Activated T-helper 9 cell treated with anti-CD3 and anti-CD28 coated beads, Interleukin-2, amount 50 U/mL, for 16 hours (primary cell): ENCODE measurements at places on chromosomes 7 and 10.

DNA sequence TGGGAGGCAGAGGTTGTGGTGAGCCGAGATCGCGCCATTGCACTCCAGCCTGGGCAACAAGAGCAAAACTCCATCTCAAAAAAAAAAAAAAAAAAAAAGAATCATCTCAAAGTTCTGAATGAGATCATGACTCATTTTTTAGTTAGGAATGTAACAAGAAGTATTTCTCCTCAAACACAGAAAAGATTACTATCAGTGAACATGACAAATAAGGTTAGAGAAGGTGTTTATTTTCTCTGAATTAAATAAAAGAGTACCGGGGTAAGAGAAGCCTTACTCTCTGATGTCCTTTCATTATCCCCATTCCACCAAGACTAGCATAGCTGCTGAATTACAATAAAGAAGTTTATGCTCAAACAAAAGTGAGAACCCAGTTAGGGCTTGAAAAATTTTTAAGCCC lies 50.1 kb downstream of the IPMK start:
- no peak for DNase-seq

DNA sequence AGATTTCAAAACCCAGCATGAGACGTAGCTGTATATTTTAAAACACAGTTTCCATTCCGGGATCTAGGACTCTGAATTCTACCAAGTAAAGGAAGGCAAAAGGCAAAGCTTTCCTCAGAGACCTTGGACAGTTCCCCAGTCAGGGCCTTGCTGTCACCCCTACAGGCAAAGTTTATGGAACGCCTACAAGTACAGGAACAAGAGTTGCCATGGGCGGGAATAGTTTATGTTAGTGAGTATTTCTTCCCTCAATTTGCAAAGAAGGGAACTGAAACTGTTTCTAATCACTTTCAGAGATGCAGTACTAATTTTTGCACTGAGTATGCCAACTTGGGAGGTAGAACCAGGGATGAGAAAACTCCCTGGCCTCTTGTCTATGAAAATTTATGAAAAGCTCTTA lies 68.2 kb upstream of the LRGUK start:
- DNase-seq = no peak

DNA sequence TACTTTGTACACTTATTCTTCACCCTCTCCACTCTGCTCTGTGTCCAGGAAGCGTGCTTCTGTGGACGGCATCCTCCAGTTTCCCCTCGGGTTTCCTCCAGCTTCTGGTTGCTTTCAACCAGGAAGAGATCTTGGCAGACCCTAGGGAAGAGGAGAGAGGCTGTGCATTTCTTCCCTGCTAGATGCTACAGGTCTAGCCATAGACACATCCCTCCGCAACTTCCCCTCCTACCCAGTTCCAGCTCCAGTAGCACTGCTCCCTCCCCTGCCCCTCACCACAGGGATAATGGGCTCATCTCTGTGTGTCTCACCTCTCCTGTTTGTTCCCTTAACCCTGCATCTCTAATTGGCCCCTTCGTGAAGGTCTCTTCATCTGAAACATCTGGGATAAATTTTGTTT lies 16.3 kb downstream of the TLL2 start:
- no peak for DNase-seq

GRCh38 chr7:127731431-127732080 lies 79.6 kb downstream of the SND1 start:
- no peak for DNase-seq

- DNase-seq = no peak
Measured at GRCh38 chr7:22351329-22351692, 5.6 kb downstream of the RAPGEF5 start.

DNA sequence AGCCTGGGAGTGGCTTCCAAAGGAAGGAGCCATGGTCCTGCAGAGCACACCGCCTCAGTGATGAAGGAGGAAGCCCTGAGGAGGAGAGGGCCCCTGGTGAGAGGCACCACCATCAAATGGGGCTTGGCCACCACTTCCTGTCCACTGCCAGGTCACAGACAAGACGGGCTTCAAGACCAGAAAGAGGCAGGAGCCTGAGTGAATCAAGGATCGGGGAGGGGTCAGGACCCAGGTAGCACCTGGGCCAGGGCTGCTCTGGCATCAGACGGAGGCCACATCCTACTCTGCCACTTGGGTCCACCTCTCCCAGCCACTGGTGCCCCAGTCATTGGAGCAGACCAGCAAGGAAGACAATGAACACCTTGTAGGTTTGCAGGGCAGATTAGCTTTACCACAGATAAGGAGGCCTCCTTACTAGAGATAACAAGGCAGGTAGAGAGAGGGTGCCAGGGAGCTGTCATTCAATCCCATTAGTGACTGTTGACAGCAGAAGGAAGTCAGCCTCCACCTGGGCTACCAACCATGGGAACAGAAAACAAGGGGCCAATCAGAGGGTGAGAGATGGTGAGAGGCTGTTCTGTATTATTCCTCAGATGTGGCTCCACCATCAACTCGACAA lies 143.4 kb downstream of the TNS3 start:
- DNase-seq = no peak

DNA sequence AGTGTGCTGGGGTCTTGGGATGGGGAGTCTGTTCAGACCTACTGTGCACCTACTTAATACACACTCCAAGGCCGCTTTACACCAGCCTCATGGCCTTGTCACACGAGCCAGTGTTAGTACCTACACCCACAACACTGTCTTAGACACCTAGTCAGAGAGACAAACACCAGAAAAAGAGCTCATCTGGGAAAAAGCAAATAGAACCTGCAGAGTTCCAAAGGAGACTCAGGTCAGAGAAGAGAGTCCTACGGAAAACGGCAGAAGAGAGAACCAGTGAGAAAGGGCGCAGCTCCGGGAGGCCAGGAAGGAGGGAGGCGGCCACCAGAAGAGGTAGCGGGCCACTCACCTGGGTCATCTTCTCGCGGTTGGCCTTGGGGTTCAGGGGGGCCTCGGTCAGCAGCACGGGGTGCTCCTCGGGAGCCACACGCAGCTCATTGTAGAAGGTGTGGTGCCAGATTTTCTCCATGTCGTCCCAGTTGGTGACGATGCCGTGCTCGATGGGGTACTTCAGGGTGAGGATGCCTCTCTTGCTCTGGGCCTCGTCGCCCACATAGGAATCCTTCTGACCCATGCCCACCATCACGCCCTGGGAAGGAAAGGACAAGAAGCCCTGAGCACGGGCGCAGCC lies 105.3 kb upstream of the TNRC18 start:
- no peak for DNase-seq

DNA sequence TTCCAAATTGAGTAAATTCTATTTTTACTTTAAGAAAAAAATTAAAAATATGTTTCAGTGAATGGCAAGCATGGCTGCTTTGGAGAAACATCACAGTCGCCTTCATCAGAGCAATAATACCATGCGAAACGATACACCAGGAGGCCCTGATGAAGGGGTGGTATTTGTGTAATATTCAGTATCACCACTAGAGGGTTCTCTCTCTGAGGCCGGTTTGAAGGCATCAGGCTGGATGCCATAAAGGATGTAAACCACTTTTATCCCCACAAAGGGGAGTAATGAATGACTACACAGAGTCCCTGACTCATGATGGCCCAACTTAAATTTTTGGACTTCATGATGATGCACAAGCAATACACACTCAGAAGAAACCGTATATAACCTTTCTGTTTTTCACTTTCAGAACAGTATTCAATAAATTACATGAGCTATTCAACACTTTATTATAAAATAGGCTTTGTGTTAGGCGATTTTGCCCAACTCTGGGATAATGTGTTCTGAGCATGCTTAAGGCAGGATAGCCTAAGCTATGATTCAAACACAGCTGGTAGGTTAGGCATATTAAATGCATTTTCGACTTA lies 95.5 kb downstream of the PPP1R17 start:
- no peak for DNase-seq

DNA sequence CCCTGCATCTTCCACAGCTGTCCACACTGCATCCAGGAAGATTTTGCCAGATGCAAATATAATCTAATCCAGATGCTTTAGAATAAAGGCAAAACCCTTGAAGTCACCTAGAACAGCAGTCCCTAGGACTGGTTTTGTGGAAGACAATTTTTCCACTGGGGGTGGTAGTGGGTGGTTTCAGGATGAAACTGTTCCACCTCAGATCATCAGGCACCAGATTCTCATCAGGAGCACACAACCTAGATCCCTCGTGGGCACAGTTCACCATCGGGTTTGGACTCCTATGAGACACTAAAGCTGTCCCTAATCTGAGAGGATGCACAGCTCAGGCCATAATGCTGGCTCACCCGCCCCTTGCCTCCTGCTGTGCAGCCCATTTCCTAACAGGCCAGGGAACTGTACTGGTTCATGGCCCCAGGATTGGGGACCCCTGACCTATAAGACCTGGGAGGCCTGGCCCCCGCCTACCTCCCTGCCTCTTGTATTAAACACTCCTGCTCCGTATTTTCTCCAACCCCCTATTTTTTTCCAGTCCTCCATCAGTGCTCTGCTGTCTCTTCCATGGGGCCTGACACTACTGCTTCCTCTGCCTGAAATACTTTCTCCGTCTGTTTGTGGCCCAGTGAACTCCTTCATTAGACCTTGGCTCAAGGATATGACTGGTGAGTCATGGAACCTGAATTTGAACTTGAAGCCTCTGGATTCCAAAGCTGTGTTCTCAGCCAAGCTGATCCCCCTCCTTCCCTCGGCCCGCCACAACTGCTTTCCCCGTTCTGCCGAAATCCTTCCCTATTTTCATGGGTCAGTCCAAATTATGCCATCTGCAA lies 79.9 kb upstream of the RHEB start:
- no peak for DNase-seq

DNA sequence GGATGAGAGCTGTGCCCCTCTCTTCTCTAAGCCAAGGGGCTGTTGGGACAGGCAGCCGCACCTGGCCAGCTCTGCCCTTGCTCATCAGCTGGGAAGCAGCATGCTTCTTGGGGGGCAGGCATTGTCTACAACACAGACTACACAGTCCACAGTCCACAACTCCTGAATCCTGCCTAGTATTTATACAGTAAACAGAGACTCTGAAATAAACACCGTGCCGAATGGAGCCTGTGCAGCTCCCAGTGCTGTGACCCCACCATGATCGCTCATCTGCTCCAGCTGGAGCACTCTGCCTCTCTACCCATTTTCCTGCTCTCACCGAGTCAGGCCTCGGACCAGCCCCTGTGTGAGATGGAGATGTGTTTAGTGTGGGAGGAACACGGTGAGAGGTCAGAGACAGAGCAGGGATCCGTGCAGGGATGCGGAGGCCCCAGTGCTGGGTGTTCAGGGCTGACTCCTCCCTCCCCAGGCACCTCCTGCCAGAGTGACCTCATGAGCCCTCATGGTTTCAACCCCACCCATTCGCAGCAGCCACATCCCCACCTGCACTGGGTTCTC lies 608.0 kb downstream of the DNAJB6 start:
- no peak for DNase-seq

GRCh38 chr7:142860968-142861367 lies 6.1 kb downstream of the EPHB6 start:
- no peak for DNase-seq
